ENCODE measurements at places on chromosomes 3 and 15. TPM values are rescaled to one million over a fixed set of nuclear protein-coding genes. Genes with fewer than 3 reads are reported as not detected.

DNA sequence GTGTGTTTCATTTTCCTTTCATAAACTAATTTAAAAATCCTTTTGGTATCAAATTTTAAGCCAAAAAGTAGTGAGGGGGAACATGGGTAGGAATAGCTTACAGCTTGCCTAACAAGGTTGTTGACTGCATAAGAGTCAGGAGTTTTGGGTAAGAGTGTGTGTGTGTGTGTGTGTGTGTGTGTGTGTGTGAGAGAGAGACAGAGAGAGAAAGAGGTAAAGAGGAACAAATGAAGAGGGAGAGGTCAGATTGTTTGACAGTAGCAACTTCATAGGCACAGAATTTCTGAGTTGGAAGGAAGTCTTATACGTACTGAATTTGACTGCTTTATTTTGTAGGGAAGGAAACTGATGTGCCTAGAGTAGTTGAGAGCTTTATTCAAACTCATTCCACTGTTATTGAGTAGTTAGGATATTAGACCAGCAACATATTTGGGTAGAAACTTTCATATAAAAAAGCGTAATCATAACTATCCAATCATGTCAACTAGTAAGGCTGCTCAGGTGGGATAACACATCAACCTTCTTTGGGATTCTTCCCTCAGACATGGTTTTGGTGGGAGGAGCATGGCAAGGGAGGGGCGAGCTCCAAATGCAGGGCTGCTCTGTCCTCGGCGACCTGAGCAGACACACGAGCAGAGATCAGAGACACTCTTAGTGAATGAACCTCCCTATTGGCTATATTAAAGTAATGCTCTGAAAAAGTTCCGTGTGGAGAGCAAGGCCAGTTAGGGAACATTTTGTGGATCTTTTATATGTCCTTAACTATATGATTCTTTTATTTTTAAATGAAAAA is 86.4 kb downstream of the LPP start:
- DNase-seq: no peak

DNA sequence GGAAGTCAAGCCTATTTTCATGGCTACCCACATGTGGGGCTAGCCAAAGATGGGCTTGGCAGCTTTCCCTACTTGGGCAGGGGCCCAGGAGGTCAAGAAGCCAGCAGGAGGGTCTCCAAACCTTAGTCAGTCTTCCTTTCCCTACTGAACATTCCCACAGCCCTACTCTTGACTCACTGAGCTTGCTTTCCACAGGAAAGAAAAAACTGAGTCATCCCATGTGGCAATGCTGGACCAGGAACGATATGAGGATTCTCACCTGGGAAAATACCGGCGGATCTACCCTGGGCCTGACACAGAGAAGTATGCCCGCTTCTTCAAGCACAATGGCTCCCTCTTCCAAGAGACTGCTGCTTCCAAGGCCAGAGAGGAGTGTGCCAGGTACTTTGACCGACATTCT is 3.7 kb upstream of the NGRN start:
- peak; percentile 16 for DNase-seq

DNA sequence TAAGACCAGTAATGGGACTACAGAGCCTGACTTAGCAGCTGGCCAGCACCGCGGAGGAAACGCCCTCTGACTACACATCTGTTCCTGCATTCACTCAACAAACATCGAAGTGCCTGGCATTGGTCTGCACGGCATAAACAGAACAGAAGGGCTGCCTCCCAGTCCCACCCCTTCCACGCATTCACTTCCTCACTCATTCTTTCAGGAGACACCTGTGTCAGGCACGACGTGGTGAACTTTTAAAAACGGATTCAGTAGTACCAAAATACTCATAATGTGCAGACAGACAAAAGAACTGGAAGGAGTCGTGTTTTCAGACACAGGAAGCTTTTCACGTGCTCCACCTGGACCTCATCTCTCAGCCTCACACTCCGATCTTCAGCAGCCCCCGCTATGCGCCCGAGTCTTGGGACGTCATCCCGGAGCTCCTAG is 123.3 kb downstream of the XXYLT1 start:
- DNase-seq: peak; percentile 92

DNA sequence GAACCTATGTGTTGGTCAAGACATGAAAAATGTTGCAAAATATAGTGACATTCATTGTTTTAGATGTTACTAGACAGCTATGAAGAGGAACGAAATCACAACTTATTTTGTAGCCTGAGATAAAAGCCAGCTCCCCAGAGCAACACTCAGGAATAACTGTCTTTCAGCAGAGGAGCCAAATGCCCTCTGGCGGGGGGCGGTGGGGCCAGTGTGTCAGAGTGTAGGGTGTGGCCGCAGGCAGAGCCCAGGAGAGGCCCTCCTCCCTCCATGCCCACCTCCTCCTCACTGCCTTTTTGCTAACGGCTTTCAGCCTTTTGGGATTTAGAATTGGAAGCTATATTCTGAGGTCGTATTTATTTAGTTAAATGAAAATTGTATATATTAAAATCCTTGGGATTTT is 16.9 kb downstream of the APOD start:
- peak; percentile 21 for DNase-seq

- peak; percentile 74 for DNase-seq
Measured at GRCh38 chr15:31458596-31459399, 132.2 kb downstream of the KLF13 start.

GRCh38 chr3:101725890-101726275 is 1.5 kb downstream of the CEP97 start:
- DNase-seq: no peak

DNA sequence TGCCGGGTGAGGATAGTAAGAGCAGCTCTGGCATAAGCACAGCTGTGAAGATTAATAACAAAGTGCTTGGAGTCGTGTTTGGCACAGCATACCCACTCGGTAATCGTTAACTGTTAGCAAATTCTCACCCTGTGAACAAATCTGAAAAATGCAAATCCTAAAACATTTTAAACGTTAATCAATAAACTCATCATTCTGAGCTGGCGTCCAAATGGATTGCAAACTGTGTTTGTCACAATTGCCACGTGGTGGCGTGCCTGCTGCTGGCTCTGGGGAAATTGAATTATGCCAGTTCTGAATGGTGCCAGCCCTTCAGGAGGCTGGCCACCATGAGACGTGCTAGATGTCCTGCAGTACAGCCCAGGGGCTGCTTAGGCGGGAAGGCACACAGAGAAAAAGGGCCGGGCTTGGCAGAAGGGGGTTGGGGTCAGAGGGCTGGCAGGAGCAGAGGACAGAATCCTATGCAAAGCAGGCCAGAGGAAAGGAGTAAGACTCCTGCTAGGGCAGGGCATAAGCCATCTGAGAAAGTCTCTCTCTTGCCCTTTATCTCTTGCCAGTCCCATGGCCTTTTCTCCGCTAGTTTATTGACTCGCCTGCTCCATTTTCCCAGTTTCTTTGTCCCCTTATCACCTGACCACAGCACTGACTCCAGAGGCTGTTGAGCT is 22.1 kb upstream of the POLG start:
- no peak for DNase-seq

GRCh38 chr15:88246666-88247446 is 9.7 kb downstream of the NTRK3 start:
- peak; percentile 54 for DNase-seq

DNA sequence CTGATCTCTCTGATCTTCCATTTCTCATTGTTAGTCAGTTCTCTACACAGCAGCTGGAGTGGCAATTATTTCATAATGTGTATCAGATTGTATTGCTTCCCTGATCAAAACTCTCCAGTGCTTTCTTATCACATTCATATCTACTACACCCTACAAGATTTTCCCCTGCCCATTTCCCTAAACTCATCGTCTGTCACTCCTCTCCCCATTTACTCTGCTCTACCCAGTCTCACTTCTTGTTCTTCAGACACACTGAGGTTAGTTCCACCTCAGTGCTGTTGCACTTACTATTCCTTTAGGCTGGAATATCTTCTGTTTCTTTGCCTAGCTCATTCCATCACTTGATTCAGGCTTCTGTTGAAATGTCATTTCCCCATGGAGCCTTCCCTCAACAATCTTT is 197.1 kb downstream of the SATB1 start:
- no peak for DNase-seq

DNA sequence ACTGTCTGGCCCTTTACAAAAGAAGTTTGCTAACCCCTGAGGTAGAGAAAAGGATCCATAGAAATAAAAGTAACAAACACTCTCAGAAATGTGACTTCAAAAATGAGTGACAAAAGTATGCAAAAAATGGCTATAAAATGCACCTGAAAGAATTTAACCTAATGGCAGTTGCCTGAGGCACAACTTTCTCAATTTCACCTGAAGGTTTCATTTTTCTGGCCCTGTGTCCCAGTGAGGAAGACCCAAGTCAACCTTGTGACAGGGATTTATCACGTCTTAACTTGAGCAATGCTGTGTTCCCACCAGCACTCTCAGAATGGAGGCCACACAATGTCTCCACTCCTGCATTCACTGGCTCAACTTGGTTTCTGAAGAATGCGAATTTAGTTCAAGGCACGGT is 83.0 kb downstream of the FHIT start:
- DNase-seq: no peak

DNA sequence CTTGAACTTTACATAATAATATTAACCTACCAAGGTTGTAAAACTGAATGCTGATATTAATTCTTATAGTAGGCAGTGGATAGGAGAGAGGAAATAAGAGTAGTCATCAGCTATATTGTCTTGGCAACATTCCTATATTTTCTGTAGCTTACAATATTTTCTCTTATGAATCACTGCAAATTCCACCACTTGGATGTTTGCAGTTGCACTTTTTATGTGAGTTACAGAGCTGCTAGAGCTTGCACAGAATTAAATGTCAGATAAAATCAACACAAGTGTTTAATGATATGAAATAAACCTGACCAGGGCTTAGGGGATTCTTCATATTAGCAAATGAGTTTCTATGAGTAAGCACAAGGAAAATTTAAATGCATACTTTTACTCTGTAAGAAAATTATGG is 1710.1 kb downstream of the SI start:
- DNase-seq: peak; percentile 7

- peak; percentile 39 for DNase-seq
Measured at GRCh38 chr3:95705786-95706418, 1108.5 kb upstream of the EPHA6 start.

AHSG gene
- not detected for total RNA-seq

- DNase-seq: no peak
Measured at GRCh38 chr3:96994988-96995387, 180.6 kb downstream of the EPHA6 start.

GRCh38 chr15:32642667-32643435 is 1.3 kb downstream of the SCG5 start:
- DNase-seq: no peak

GRCh38 chr3:50227390-50228183 is 8.4 kb upstream of the GNAI2 start:
- DNase-seq: peak; percentile 84

DNA sequence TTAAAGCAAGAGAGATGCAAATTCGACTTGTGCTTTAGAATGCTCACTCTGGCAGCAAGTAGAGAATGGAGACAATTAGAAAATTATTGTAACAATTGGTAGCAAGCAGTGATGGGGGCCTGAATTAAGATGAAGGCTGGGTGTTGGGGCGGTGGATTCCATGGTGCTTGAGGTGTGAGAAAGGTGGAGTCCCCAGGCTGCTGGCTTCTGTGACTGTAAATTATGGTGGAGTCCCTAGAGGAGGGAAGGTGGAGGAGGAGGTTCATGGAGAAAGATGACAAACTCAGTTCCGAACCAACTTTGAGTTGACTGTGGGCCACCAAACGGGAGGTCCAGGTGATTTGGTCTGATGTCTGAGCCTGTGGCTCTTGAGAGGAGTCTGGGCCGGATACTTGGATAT is 10.7 kb upstream of the SMAD3 start:
- no peak for DNase-seq

DNA sequence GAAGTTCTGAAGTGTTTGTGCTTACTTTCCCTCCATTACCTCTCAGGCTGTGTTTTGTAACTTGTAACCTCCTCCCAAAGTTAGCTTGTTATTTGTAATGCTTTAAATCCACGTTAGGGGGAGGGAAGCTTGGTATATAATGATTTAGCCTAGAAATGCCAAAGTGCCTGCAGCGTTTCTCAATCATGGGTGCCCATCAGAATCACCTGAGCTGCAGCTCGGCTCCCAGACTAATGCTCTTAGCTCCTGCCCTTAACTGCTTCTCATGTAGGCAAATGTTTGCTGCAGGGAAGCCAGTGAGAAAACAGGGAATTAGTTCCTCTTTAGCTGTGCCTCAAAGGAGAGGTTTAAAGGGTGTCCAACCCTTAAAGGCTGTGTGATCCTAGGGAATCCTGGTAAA is 219.2 kb upstream of the NAALADL2 start:
- no peak for DNase-seq

DNA sequence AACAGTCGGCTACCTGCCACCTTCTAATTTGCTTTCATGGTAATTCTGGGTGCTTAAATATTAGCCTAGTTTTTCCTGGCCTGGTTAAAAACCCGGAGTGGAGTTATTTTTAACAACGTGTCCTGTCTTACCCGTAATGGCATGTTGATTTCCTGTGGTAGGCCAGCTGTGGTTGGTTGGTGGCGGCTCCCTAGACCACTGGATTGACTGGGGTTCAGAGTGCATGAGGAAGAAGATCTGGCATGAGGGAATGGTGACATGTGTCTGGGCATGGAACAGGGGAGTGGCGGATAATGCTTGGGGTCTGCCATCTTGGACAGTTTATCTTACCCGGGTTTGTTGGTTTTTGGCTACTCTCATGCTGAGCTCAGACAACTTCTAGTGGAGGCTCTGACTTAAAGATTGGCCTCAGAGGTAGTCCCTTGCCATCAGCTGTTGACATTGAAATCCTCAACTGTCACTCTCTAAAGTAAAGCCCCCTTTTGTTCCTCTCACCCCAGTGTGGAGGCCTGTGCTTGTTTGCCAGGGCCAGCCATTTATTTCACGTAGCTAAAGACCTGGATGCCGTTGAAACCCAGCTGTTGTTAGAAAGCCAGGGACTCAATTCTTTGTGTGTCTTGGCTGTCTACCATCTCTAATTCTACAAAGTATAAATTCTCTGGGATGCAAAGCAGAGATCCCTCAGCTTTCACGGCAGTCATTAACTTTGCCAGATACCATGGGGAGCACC is 81.6 kb downstream of the DNASE1L3 start:
- no peak for DNase-seq

DNA sequence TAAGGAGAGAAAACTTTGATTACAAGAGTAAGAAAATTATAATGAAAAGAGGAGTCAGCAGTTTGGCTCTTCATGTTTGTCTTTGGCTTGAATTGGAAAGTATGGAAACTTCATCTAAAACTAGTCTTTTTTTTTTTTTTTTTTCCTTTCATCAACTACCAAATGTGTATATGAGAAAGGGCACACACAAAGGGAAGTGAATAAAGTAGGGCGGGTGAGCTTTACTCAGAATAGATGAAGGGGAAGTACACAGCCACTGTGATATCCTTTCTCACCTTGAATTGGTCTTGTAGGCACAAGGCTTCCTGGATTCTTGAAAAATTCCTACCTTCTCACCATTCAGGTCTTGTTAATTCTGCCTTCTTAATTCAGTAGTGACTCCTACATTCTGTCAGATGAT is 652.3 kb upstream of the KCNMB2 start:
- DNase-seq: no peak

COL8A1 gene
- total RNA-seq: 324 TPM

GRCh38 chr15:76223521-76223920 is 87.7 kb downstream of the ETFA start:
- DNase-seq: no peak

CAPN3 gene
- 2.6 TPM for total RNA-seq

- DNase-seq: no peak
Measured at GRCh38 chr15:70314018-70314354, 216.3 kb upstream of the TLE3 start.

SOX2 gene
- not detected for total RNA-seq

GRCh38 chr3:153756816-153757215 is 364.4 kb upstream of the ARHGEF26 start:
- DNase-seq: no peak

Measured in fibroblast of villous mesenchyme (primary cell).